ENCODE measurements at places on chromosomes 11 and 22. TPM values are rescaled to one million over a fixed set of nuclear protein-coding genes. Genes with fewer than 3 reads are reported as not detected.

GRK3 gene
- total RNA-seq = 1.5 TPM

OR8A1 gene
- not detected for total RNA-seq

BRSK2 gene
- 0.19 TPM for total RNA-seq

AP1B1 gene
- 28.1 TPM for total RNA-seq

RNF141 gene
- 17.3 TPM for total RNA-seq

APOA4 gene
- total RNA-seq = not detected

RAG1 gene
- total RNA-seq = not detected

MGAT3 gene
- total RNA-seq = 0.05 TPM

MN1 gene
- total RNA-seq = 0.38 TPM

CNGA4 gene
- total RNA-seq = 0.17 TPM

GTSE1 gene
- total RNA-seq = 0.30 TPM

MMP13 gene
- not detected for total RNA-seq

SMC1B gene
- total RNA-seq = not detected

RCOR2 gene
- total RNA-seq = not detected

SLC22A9 gene
- total RNA-seq = not detected

BTBD18 gene
- total RNA-seq = not detected

GLYATL2 gene
- not detected for total RNA-seq

ARHGAP20 gene
- total RNA-seq = not detected

INSC gene
- total RNA-seq = not detected

RAG2 gene
- not detected for total RNA-seq

RPL27A gene
- 1,595 TPM for total RNA-seq

TMEM134 gene
- 41.2 TPM for total RNA-seq

SSH3 gene
- 5.9 TPM for total RNA-seq

AMOTL1 gene
- 0.39 TPM for total RNA-seq

DLG2 gene
- total RNA-seq = 2.3 TPM

EFCAB6 gene
- not detected for total RNA-seq

KCNQ1OT1 gene
- total RNA-seq = 0.52 TPM

PLEKHB1 gene
- total RNA-seq = 25.7 TPM

UPK3A gene
- not detected for total RNA-seq

DGAT2 gene
- total RNA-seq = not detected

SEC14L3 gene
- total RNA-seq = not detected

STIM1 gene
- 72.5 TPM for total RNA-seq

LARGE2 gene
- 4.2 TPM for total RNA-seq

IL18 gene
- total RNA-seq = not detected

OPCML gene
- total RNA-seq = not detected

C11orf21 gene
- 38.2 TPM for total RNA-seq

CASP12 gene
- total RNA-seq = not detected

SLC22A6 gene
- total RNA-seq = not detected

OR2AG1 gene
- not detected for total RNA-seq

APOA1 gene
- total RNA-seq = 1.6 TPM

HBE1 gene
- not detected for total RNA-seq

ALDH3B1 gene
- not detected for total RNA-seq

WNT7B gene
- total RNA-seq = not detected

OR51I1 gene
- total RNA-seq = not detected

SCGB1A1 gene
- not detected for total RNA-seq

OR10S1 gene
- not detected for total RNA-seq

SLC22A12 gene
- total RNA-seq = not detected

TP53AIP1 gene
- total RNA-seq = not detected

SMIM35 gene
- 0.08 TPM for total RNA-seq
